Activated T-helper 17 cell treated with anti-CD3 and anti-CD28 coated beads, Interleukin-2, amount 50 U/mL, for 72 hours (primary cell): ENCODE measurements at places on chromosomes 5 and 9.

GRCh38 chr5:120236360-120236759, 227.7 kb upstream of the PRR16 start:
- no peak for ATAC-seq

DNA sequence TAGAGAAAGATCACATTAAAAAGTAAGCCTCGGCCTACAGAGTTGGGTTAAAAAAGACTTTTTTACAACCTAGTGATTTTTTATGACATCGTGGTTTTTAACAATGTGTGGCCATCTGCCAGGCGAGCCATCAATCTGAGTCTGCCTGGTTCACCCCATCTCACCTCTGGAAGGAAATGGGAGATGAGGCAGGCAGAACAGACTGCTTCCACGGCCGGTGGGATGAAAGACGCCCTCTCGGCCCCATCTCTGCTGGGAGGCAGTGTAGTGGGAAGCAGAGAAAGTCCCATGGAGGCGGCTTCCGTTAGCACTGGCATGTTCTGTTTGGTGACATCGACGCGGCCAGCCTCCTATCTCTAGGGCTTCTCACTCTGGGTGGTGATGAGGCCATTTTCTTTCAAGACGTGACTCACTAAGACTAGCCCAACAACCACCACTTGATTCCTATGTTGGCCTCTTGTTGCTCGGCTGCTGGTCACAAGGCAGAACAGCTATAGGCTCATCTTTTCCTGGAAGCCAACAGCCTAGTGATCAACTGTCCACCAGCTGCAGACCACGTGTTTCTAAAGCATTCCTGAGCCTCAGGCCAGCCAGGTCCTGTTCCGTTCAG, 132.4 kb upstream of the OTULINL start:
- peak; percentile 24 for ATAC-seq

DNA sequence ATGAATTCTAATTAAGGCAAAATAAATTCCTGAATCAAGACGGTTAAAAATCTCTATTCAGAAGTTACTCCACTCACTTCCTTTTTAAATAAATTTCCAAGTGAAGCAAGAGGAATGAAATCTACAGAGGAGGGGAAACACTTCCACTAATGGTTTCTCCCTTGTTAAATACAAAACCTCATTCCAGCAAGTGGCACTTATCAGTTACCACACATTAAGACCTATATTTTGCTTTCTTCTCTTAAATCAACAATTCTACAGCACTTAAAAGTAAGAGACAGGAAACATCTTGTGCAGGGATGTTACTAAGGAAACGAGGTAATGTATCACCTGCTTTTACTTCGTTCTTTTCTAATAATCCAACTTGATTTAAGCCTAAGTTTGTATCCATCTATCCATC, 172.6 kb downstream of the RAPGEF6 start:
- no peak for ATAC-seq

DNA sequence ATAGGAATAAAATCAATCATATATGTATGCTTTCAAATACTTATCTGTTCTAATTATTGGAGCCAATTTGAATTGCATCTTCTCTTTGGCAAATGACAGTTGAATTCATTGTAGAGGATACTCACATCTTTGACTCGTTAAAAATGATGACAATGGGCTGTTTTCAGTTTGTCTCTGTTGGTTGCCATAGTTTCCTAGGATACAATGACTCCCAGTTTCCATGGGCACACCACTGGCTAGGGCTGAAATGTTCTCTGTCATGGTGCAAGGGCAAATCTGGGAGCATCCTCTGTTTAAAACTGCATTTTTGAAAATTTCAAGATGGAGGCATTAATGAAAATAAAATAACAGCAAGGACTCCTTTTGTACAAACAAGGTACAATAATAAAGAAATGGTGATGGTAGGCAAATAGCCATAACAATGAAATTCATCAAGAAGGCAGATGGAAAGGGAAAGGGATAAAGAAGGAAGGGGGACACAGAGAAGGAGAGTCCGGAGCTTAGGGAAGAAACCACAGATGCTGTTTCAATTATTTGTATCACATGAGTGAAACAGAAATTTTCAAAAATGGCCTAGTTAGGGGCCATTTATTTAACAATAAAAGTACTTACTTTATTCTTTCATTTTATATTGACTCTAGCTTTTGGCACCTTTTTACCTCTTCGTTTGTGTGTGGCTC, 378.8 kb upstream of the SEMA6A start:
- no peak for ATAC-seq

GRCh38 chr5:125343015-125343414, 596.6 kb upstream of the ZNF608 start:
- no peak for ATAC-seq

GRCh38 chr9:105541838-105542237, 16.1 kb upstream of the FKTN start:
- peak; percentile 99 for ATAC-seq

- ATAC-seq: no peak
Observed at GRCh38 chr5:170662966-170663365, 120.6 kb upstream of the GABRP start.

- no peak for ATAC-seq
Observed at GRCh38 chr5:69046375-69046957, 47.3 kb upstream of the SLC30A5 start.

DNA sequence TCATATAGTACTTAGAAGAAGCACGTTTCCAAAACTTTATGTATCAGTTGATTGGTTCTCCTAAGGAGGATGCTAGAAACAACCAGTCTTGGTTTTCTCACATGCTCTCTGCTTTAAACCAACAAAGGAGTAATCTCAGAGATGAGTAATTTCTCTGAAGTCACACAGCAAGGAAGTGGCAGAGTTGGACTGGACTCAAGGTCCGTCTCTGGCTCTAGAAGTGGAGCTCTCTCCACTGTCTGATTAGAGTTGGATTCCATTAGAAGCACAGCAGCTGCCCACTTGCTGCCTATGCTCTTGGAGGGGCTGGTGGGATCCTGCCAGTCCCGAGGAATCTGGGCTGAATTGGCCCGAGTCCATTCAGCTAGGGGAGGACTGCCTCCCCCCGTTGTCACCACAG, 21.0 kb downstream of the RALGPS1 start:
- ATAC-seq: no peak

DNA sequence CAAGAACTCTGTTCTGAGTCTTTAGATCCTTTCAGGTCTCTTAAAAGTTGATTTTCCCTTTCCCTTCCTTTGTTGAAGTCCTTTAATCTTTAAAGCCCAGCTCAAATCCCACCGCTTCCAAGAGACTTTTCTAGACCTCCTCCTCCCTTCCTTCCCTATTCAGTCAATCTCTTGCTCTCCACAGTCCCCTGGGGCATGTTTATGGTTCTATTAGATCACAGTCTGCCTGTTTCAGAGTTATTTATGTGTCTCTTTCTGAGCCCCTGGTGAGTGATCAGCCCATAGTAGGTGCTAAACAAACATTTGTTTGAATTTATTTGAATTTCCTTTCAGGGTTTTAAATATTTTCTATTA, 7.2 kb upstream of the ARSI start:
- ATAC-seq: no peak

DNA sequence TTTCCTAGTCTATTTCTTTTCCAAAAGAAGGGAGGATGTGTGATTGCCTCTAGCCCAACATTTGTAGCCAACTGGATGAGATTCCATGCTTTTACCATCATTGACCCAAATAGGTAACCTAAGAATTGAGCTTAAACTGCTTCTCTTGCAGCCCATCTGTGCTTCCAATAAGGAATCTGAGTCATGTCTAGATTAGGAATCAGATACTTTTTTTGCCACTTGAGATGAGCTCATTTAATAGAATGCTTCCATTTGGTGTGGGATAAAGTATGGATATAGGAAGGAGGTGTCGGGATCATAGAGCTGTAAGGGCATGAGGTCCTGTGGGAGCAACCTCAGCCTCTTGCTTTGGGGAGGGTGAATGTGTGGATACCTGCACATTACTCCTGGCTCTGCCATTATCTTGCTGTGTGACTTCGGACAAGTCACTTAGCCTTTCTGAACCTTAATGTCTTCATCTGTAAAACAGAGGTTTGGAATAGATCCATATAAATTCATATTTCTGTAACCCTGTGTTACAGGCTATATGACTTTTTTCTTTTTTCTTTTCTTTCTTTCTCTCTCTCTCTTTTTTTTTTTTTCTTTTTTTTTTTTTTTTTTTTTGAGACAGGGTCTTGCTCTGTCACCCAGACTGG, 56.2 kb downstream of the MAP1B start:
- ATAC-seq: no peak

DNA sequence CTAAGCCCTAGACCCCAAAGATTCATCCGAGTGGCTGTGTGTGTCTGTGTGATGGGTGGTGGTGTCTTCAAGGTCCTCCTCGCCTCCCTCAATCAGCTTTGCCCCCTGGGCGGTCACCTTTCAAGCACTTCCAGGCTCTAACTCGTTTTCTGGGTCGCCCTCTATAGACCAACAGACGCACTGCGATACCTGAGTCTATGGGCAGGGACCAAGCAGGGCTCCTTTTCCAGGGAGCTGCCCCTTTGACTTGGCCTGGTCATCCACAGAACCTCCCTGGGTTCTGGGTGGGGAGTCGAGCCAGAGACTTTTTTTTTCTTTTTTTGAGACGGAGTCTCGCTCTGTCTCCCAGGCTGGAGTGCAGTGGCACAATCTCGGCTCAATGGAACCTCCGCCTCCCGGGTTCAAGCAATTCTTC, 1.1 kb downstream of the SLC27A4 start:
- peak; percentile 57 for ATAC-seq

DNA sequence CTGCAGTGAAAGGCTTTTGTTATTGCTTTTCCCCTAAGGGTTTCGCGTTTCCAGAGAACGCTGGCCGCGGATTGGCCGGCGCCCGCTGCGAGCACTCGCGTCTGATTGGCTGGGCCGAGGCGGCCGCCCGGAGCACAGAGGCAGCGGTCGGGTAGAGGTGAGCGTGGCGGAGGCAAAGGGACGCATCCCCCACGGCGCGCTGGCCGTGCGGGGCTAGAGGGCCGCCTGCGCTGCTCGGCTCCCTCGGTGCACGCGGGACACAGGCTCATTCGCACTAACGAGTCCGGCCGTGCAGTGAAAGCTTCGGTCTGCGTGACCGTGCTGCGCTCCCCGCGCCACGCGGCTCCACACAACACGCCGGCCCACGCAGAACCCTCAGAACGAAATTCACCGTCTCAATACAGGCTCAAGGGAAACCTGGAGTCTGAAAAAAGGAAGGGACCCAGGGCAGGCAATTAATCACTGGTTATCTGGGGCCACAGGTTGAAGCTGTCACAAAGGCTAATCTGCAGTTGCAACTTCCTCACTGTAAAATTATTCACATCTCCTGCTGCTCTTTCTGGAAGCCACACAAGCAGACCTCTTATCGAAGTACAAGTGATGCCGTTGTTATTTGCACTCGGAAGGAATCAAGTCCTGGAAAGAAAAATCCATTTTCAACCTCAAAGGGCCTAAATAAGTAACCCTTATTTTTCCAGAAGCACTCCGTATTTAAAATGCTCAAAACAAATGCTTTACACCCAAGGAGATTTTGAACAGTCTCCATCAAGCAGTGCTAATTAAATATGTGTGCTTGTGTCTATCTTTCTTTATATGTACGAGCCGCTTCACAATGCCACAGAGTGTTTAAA, 94.6 kb downstream of the ZNF608 start:
- ATAC-seq: peak; percentile 40

DNA sequence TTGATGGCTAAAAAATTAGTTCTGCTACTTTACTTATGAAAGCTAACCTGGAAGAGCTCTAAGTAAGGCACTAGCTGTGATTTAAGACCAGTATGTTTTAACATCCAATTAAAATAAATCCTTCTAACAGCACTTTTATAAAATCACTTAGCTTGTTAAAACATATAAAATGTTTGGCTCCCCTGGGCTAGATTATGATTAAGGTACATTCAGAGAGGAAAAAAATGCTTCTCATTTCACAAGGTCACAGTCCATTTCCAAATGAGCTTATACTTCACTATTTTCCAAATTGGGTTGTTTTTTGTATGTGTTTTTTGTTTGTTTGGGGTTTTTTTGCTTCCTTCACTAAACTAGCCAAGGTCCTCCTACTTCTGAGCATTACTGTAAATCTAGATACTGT, 875.0 kb upstream of the DMAC1 start:
- ATAC-seq: no peak
